Activated CD8-positive, alpha-beta T cell treated with anti-CD3 and anti-CD28 coated beads, Interleukin-2, amount 10 ng/mL, durations not matched to agents 7 days and 5 days (primary cell): ENCODE measurements at places on chromosomes 2 and 18. TPM values are rescaled to one million over a fixed set of nuclear protein-coding genes. Genes with fewer than 3 reads are reported as not detected.

GRCh38 chr2:39383146-39383545, 53.9 kb downstream of the MAP4K3 start:
- no peaks in the 10 kb centered on the region for H3K36me3 ChIP-seq
- DNase-seq = no peak
- H3K27ac ChIP-seq = no peak overlapping the region
- no peak overlapping the region for H3K4me3 ChIP-seq

DNA sequence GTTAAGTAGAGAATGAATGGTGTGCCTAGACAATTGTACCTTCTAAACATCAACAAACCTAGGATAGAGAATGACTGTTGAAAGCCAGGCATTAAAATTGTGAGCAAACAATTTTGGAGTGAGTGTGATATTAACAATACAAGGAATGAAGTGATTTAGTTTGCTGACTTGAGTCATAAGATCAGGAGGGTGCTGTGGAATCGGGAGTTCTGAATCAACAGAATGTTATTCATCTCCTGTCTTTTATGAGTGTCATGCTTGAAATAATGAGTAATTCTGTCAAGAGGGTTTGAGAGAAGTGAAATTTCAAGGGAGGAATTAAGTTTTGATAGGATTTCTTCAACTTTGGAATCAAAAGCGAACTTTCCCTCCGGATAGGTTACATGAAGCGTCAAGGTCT, 214.4 kb upstream of the DSEL start:
- no peak overlapping the region for H3K27ac ChIP-seq
- no peaks in the 10 kb centered on the region for H3K4me1 ChIP-seq
- H3K4me3 ChIP-seq = no peak overlapping the region
- no peak for DNase-seq

DNA sequence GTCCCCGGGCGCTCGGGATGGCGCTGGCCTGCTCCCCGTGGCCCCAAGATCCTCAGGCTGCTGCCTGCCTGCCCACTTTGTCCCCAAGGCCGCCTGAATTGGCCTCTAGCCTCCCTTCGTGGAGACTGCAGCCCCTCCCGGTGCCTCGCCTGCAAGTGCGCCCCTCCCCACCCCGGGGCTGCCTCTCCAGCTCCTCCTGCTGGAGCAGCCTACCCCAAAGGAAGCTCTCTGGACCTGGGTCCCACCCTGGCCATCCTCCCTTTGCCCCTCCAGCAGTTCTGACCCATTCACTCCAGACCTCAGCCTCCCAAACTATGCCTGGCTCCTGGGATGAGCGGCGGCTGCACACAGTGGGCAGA, 6.2 kb downstream of the ESPNL start:
- H3K27ac ChIP-seq = no peak overlapping the region
- DNase-seq = no peak
- no peaks in the 10 kb centered on the region for H3K36me3 ChIP-seq

The TGFA gene
- not detected for total RNA-seq

DNA sequence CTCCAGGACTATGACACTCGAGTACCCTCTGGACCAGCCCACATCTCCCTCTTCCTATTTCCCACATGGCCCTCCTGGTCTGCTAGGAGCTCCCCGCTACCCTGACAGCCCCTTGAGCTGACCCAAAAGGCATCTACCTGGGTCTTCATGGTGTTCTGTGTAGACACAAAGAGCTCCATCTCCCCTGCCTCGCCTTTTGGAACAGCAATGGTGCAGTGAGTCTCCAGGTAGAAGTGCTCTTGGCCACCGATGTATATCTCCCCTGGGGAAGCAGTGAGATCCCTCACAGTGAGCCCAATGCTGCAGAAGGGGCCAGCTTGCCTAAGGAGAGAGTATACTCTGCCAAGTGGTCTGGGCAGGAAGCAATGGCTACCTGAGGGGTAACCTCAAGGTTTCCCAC, 47.8 kb downstream of the XDH start:
- H3K27ac ChIP-seq = no peak overlapping the region
- H3K36me3 ChIP-seq = no peaks in the 10 kb centered on the region
- no peaks in the 10 kb centered on the region for H3K27me3 ChIP-seq
- H3K4me1 ChIP-seq = no peaks in the 10 kb centered on the region
- H3K4me3 ChIP-seq = no peak overlapping the region

- H3K36me3 ChIP-seq = no peaks in the 10 kb centered on the region
- H3K4me3 ChIP-seq = no peak overlapping the region
Observed at GRCh38 chr2:41764131-41764530, 283.7 kb upstream of the PKDCC start.

- no peak for DNase-seq
- H3K27ac ChIP-seq = no peak overlapping the region
- peaks cover 4% of the 10 kb centered on the region for H3K27me3 ChIP-seq
- no peaks in the 10 kb centered on the region for H3K4me1 ChIP-seq
Observed at GRCh38 chr2:75491129-75491753, 69.5 kb downstream of the EVA1A start.

GRCh38 chr18:45926691-45927090, 40.4 kb downstream of the EPG5 start:
- no peaks in the 10 kb centered on the region for H3K27me3 ChIP-seq
- H3K27ac ChIP-seq = no peak overlapping the region
- H3K36me3 ChIP-seq = peaks cover 53% of the 10 kb centered on the region
- no peak overlapping the region for H3K4me3 ChIP-seq
- DNase-seq = no peak

The COLEC12 gene
- total RNA-seq = not detected

GRCh38 chr18:74171910-74172606, 23.7 kb downstream of the TIMM21 start:
- H3K4me1 ChIP-seq = peaks cover 2% of the 10 kb centered on the region
- DNase-seq = no peak
- H3K27me3 ChIP-seq = peaks cover 7% of the 10 kb centered on the region

The C2orf80 gene
- not detected for total RNA-seq

DNA sequence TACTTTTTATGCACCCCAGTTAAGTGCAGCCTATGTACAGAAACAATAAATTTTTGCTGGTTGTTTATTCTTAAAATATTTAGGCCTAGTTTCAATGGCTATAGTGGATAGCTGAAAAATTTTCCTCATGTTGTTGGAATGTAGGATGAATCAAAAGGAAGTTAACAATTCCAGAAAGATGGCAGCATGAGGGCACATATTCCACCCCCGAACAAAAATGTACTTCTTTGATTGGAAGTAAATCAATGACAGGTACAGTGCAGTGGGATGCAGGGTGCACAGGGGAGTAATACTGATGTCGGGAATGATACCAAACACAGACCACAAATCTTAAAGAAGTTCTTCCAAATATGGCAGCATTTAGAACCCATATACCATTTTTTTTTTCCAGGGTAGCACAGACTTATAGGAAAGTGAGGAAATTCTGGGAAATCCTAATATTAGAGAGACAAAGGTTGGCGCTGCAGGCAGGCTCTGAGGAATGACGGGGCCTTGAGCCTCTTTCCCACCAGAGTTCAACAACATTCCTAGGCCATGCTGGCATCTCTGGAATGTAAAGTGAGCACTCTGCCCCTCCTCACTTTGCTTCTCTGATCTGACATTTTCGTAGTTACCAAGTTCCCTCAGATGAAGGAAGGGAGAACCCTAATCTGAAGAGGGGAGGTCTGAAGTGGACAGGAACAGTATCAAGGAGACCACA, 36.6 kb upstream of the IKZF2 start:
- H3K4me3 ChIP-seq = no peak overlapping the region
- no peaks in the 10 kb centered on the region for H3K4me1 ChIP-seq
- DNase-seq = no peak
- H3K36me3 ChIP-seq = no peaks in the 10 kb centered on the region

The AGAP1 gene
- 0.82 TPM for total RNA-seq

The UPP2 gene
- total RNA-seq = not detected

GRCh38 chr2:205655779-205656456, 26.4 kb upstream of the NRP2 start:
- H3K4me3 ChIP-seq = no peak overlapping the region
- H3K27me3 ChIP-seq = peaks cover 6% of the 10 kb centered on the region
- H3K4me1 ChIP-seq = peaks cover 11% of the 10 kb centered on the region
- H3K27ac ChIP-seq = no peak overlapping the region
- H3K36me3 ChIP-seq = no peaks in the 10 kb centered on the region

DNA sequence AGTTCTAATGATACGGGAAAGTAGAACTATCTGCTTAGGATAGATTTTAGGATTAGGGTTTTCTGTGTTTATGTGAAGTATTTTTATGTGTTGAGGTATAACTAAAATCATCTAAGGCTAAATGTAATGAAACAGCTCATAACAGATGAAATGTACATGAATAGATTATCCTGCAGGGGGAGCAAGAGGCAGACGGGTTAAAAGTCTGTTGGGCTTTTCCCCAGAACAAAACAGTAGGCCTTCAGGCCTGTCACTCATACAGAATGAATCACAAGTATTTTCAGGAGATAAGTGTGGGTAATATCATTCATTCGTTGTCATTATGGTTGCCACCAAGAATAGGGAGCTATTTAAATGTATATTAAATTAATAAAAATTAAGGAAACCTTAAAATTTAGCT, 107.9 kb upstream of the IL1R2 start:
- no peak overlapping the region for H3K27ac ChIP-seq
- peak; percentile 44 for DNase-seq
- no peak overlapping the region for H3K4me3 ChIP-seq
- no peaks in the 10 kb centered on the region for H3K4me1 ChIP-seq

DNA sequence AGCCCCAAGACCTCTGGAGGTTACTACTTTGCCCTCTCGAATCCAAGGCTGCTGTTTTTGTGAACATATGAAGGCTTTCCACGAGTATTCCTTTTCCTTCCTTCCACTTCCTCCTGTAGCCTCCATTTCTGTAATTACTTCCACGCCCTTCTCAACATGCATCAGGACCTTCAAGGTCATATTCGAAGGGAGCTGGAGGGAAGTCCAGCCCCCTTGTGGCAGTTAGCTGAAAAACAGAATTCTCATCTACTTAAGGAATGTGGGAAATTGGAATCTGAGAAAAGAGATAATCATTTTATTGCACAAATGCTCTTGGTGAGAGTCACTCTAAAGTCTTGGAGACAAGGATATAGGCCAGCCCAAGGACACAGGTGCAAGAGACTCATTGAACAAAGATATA, 1000.2 kb downstream of the TDRD15 start:
- no peak for DNase-seq
- no peaks in the 10 kb centered on the region for H3K27me3 ChIP-seq
- no peaks in the 10 kb centered on the region for H3K36me3 ChIP-seq
- no peak overlapping the region for H3K4me3 ChIP-seq
- no peak overlapping the region for H3K27ac ChIP-seq

DNA sequence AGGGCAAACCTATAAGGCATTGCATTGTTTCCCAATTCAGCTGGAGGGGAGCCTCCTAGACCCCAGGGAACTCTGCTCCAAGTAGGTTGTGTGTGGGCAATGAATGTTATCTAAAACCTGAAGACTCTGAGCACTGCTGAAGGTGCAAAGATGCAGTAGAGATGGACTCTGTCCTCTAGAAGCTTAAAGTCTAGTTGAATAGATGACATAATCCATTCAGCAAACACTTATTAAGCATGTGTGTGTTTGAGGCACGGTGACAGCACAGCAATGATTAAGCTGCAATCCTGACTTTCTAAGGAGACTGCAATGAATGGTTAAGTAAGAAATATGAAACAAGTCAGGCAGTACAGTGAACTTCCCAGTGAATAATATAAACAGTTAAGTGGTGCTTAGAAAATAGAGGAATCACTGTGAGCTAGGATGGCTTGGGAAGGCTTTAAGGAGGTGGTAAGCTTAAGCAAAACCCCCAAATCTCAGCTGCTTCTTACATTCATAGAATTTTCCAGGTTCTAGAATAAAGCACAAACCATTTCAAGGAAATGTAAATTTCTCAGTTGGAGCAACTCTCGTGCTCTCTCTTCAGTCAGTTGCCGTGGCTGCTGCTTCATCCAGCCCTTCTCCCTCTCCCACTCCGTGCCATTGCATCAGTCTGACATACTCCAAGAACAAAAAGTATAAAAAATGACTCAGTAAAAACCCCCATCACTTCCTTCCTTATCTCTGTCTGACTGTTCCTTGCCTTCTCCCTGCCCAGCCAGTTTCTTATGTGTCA, 19.1 kb downstream of the MXD1 start:
- peaks cover 21% of the 10 kb centered on the region for H3K4me1 ChIP-seq
- H3K27me3 ChIP-seq = no peaks in the 10 kb centered on the region
- DNase-seq = no peak
- no peak overlapping the region for H3K27ac ChIP-seq

DNA sequence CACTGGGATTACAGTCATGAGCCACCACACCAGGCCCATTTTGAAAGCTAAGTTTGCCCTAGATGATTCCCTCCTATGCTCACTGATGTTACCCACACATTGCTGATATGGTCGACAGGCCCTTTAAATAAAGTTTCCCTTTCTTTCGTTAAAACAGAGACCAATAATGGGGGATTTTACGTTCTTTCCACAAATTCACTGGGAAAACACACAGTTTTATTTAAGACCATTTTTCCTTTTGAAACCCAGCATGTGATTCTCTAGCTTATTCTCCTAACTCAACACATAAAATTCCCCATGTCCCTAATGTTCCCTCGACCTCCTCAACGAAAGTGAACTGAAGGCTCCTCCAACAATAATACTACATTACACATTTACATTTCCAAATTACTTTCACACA, 223.2 kb downstream of the ANAPC1 start:
- H3K36me3 ChIP-seq = no peaks in the 10 kb centered on the region
- DNase-seq = no peak
- H3K4me3 ChIP-seq = no peak overlapping the region
- H3K27ac ChIP-seq = no peak overlapping the region

GRCh38 chr18:78758496-78758895, 221.1 kb upstream of the SALL3 start:
- H3K36me3 ChIP-seq = no peaks in the 10 kb centered on the region
- no peak overlapping the region for H3K4me3 ChIP-seq
- no peaks in the 10 kb centered on the region for H3K4me1 ChIP-seq
- H3K27me3 ChIP-seq = no peaks in the 10 kb centered on the region
- H3K27ac ChIP-seq = no peak overlapping the region
- DNase-seq = no peak

GRCh38 chr2:231245249-231246094, 47.0 kb downstream of the ARMC9 start:
- no peaks in the 10 kb centered on the region for H3K27me3 ChIP-seq
- H3K27ac ChIP-seq = no peak overlapping the region
- H3K4me3 ChIP-seq = no peak overlapping the region
- H3K36me3 ChIP-seq = no peaks in the 10 kb centered on the region
- DNase-seq = no peak

The SLC23A3 gene
- 2.0 TPM for total RNA-seq

DNA sequence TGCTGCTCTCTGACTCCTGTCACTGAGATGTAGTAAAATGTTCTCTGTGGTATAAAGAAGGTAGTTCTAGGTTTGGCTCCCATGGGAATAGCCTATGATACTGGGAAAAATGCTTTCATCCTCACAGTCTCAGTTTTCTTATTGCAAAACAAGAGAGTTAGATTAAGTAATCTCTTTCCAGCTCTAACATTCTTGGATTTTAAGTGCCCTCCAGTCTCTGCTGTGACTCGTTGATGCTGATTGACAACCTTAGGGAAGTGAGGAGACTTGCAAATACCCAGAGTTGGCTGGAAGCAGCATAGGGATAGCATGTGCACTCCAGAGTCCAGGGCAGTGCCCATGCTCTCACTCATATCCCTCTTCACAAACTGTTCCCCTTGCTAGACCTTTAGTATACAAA, 534.9 kb downstream of the SLC4A3 start:
- H3K27ac ChIP-seq = no peak overlapping the region
- H3K4me3 ChIP-seq = no peak overlapping the region
- no peaks in the 10 kb centered on the region for H3K4me1 ChIP-seq
- H3K27me3 ChIP-seq = no peaks in the 10 kb centered on the region
- no peak for DNase-seq
- no peaks in the 10 kb centered on the region for H3K36me3 ChIP-seq

GRCh38 chr2:11458753-11459152, 7.2 kb downstream of the E2F6 start:
- H3K4me1 ChIP-seq = peaks cover 29% of the 10 kb centered on the region
- H3K36me3 ChIP-seq = peaks cover 15% of the 10 kb centered on the region
- H3K27ac ChIP-seq = no peak overlapping the region
- DNase-seq = no peak
- H3K4me3 ChIP-seq = no peak overlapping the region

- no peaks in the 10 kb centered on the region for H3K4me1 ChIP-seq
- no peak overlapping the region for H3K27ac ChIP-seq
- no peak overlapping the region for H3K4me3 ChIP-seq
Observed at GRCh38 chr18:70380915-70381896, 92.4 kb downstream of the SOCS6 start.
